ENCODE measurements at places on chromosomes 2 and 18.

DNA sequence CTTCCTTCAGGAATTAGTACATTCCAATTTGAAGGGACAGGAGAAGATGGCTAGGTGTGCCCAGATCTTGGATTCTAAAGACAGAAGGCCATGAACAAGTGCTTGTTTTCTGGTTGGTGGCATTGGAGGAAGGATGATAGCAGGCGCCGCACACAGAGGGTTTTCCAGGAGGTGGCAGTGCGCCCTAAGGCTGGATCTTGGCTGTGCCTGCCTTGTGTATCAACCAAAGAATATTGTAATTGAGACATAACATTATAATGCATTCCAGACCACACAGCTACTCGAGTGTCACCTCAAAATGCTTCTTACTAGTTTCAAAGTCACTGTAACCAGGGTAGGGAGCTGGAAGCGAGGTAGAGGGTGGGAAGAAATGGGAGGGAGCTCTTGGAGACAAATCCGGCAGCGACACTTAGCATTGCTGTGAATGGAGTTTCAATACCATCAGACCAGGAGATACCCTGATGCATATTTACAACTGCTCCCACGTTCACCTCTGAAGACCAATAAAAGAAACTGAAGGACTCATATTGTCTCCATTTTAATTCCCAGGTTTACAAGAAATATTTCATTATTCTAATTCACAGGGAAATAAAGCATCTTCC, 42.5 kb downstream of the CPO start:
- peak; percentile 18 for DNase-seq

DNA sequence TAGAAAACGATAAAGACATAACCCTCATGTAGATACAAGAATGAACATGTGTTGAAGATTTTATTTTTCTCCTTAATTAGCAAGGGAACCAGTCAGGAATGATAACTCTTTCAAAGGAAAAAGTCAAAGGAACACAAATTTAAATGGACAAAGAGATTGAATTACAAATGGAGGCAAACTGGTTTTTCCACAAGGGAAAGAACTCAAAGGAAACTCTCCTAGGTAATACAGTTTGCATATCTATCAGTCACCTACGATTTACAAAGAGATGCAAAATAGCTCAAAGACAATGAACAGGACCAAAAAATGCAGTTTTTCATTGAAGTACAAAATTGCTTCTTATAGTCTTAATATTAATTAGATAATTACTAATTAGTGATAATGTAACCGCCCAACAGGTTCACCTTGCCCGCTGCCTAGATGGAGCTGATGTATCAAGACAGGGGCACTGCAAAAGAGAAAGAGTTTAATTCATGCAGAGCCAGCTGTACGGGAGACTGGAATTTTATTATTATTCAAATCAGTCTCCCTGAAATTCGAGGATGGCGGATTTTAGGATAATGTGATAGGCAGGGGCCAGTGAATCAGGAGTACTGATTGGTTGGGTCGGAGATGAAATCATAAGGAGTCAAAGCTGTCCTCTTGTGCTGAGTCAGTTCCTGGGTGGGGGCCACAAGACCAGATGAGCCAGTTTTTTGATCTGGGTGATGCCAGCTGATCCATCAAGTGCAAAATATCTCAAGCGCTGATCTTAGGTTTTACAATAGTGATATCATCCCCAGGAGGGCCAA, 151.0 kb downstream of the TMEM17 start:
- peak; percentile 69 for DNase-seq

GRCh38 chr18:51862051-51862715, 477.8 kb upstream of the DCC start:
- no peak for DNase-seq

DNA sequence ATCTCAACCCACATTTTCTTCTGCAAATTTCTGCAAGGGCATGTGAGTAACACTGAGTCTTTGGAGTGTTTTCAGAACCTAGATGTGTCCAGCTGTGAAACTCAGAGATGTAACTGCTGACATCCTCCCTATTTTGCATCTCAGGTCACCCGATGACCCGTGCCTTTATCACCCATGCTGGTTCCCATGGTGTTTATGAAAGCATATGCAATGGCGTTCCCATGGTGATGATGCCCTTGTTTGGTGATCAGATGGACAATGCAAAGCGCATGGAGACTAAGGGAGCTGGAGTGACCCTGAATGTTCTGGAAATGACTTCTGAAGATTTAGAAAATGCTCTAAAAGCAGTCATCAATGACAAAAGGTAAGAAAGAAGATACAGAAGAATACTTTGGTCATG, 8.0 kb downstream of the UGT1A1 start:
- no peak for DNase-seq

GRCh38 chr2:225737556-225737955, 338.0 kb downstream of the NYAP2 start:
- no peak for DNase-seq

DNA sequence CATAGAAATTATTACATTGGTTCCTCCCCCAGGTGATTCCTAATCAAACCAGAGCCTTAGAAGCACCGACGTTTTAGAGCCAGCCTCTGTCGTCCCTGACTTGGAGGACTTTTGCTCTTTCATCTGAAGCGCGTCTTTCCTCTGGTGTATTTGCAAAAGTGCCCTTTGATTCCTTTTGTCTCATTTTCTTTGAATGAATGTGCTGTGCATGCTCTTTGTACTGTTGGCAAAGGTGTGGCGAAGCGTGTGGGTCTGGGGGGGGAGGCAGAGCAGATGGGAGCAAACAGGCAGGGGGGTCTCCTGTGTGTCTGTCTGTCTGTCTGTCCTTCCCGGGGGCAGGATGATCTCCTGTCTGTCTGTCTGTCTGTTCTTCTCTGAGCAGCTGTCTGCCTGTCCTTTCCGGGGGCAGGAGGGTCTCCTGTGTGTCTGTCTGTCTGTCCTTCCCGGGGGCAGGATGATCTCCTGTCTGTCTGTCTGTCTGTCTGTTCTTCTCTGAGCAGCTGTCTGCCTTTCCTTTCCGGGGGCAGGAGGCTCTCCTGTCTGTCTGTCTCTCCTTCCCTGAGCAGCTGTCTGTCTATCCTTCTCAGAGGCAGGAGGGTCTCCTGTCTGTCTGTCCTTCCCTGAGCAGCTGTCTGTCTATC, 205.5 kb upstream of the MYT1L start:
- no peak for DNase-seq

DNA sequence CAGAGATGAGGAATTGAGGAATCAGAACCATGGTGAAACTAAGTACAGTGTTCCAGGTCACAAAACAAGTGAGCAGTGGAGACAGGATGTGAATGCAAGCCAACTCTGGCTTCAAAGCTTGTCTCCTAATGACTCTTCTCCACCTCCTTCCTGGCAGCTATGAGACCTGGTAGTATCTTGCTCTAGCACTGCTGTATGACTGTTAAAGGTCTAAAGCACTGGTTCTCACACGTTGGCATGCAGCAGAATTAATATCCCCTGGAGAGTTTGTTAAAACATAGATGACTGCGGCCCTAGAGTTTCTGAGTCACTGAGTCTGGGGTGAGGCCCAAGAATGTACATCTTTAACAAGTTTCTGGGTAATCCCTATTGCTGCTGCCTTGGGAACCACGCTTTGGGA, 63.3 kb downstream of the SUCLG1 start:
- DNase-seq, result no peak

GRCh38 chr2:235105821-235106359, 154.1 kb downstream of the SH3BP4 start:
- DNase-seq, result no peak

DNA sequence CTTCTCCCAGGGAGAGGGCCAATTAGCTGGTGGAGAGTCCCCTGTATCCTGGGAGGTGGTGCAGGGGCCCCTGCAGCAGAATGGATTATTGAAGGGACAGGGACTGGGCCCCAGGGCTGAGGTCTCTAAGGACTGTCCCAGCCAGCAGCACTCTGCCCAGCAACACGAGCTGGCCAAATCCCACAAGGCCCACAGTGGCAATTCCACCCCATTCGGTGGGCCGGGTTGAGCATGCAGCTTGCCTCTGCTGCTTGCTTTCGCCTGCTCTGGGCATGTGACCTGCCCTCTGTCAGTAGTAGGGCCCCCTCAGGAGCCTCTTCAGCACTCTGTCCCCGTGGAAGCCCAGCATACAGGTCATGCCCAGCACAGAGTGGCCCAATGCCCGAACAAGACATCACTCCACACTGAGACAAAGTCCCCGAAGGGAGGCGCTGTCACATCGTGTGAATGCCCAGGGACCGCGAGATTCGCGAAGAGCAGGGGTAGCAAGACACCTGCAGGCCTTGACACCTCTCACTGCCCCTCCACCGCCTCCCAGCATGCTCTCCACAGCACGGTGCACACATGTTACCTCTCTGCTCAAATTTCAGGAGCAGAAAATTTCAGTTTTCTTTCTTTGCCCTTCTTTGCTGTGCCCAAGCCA, 65.4 kb downstream of the CRACDL start:
- DNase-seq, result peak; percentile 28

GRCh38 chr2:102484310-102485061, 11.5 kb downstream of the SLC9A4 start:
- no peak for DNase-seq

DNA sequence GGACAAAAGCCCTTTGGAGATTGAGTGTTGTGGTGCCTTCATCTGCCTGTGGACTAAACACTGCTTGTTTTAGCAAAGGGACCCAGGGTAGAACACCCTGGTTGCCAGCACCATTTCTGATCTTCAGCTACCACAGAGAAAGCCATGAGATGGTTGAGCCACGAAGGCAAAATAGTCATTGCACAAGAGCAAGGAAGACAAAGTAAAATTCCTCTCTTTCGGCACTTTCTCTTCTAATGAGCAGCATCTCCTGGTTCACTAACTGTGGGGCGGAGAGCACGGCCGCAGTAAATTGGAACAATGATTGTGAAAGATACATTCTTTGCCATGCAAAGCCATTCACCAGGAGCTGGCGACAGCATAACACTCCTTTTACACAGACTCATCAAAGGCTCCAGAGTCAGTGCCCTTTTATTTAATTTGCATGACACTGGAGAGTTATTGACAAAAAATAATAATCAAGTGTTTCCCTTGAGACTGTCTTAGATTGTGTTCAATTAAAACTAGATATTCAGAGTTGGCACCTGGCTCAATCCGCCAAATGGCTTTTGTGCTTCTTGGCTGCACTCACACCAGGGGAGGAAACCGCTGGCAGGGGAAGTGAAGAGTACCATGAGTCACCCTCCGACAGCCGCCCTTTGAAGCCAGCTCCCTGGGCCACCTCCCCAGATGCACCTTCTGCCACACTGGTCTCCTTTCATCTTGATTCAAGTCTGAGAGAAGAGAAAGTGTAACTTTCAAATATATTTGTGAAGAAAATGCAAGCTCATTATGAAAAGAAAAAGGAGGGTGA, 100.5 kb upstream of the MEIS1 start:
- DNase-seq, result no peak

- no peak for DNase-seq
Observed at GRCh38 chr2:12310399-12310798, 406.3 kb upstream of the TRIB2 start.

GRCh38 chr18:22309191-22309590, 108.5 kb downstream of the CTAGE1 start:
- no peak for DNase-seq

DNA sequence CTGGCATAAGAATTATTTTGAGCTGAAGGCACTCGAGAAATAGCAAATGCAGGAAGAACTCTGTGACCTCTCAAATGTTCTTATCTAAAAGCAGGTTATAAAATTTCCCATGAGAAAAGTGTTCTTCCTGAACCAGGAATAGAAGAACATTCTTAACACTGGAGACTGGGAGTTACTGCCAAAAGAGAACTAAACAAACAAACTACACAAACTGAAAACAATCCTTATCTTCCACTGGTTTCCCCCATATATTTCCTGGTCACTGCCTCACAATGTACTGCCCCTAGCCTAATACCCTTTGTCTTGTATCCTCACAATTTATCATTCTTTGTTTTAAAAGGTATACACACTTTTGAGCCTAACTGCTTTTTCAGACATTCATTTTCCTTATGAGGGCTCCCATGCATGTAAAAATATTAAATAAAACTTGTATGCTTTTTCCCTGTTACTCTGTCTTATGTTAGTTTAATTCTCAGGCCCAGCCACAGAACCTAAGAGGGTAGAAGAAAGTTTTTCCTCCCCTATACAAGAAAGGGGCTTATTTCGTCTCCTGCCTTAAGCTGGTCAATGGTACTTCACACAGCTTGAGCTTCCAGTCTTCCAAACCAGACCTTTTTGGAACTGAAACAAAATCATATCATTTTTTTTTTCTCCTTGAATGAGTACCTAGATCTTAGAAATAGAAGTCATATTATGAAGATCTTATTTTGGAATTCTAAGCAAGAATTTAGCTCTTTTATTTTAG, 110.6 kb downstream of the MSTN start:
- DNase-seq, result no peak

DNA sequence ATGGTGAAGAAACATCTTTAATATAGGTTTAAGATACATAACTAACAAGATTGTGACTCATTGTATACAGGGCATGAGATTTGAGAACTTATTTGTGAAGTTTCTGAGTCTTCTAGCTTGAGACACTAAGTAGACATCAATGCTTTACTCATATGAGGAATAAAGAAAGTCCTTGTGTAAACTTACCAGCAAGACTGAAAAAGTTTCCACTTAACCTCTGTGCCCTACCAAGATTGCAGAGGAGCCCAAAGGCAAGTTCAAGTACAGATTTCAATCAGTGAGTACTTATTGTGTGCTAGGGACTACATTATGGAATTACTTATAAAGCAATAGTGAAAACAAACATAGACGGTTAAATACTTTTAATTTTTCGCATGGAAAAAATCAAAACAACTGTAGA, 1041.2 kb upstream of the CELF4 start:
- DNase-seq, result no peak

- no peak for DNase-seq
Observed at GRCh38 chr2:20145497-20146193, 79.3 kb downstream of the SDC1 start.

DNA sequence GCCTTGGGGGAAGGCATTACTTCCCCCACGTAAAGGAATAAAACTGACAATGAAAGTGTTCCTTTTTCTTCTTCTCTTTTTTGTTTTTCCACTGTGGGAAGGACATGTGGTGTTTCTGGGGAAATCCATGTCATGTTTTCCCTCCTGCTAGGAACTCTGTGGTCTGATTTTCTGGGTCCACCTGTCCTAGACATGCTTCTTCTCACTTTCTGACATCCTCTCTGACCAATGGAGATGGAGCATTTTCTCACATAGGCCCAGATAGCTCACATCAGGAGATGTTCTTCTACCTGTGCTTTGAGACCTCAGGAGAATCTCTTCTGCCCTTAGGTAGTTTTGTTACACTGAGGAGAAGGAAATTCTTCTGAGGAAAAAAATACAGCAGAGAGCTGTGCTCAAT, 252.0 kb upstream of the SIX3 start:
- no peak for DNase-seq

DNA sequence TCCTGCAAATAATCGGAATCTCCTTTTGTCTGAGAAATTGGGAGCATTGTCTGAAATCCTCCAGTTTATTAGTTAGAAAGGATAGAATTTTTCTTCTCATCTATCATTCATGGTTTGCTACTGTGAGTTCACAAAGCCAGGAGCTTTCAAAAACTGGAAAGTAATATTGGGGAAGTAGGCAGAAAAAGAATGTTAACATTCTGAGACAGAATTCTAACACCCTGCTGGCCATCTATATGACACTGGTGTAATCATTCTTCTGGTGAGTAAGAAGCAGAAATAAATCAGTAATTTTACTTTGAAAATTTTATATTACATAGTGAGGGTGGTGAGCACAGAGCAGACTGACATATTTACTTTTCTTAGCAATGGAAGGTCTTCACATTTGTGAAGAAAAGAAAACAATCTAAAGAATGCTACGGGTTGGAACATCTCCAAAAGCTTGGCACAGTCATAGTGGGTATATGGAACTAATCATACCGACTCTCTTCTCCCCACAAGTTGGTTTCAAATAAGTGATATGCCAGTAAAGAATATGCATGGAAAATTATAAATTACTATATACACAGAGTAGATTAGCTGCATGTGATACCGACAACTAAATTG, 344.9 kb downstream of the LPIN1 start:
- no peak for DNase-seq

GRCh38 chr2:32962690-32963089, 15.9 kb downstream of the LTBP1 start:
- no peak for DNase-seq
